Cardiac septum (tissue), 1 donor: ENCODE measurements at places on chromosomes 2 and 18. TPM values are rescaled to one million over a fixed set of nuclear protein-coding genes. Genes with fewer than 3 reads are reported as not detected.
A peak's percentile ranks its signal among the peaks of the same experiment; 100 is the strongest.

GRCh38 chr18:10160251-10160650 lies 246.4 kb downstream of the VAPA start:
- no peak for DNase-seq

GRCh38 chr2:162934191-162934590 lies 95.6 kb upstream of the KCNH7 start:
- no peak for DNase-seq

GRCh38 chr2:228624733-228625132 lies 443.2 kb upstream of the SPHKAP start:
- no peak for DNase-seq

- DNase-seq: no peak
Measured at GRCh38 chr2:64708829-64709228, 55.1 kb upstream of the SERTAD2 start.

DNA sequence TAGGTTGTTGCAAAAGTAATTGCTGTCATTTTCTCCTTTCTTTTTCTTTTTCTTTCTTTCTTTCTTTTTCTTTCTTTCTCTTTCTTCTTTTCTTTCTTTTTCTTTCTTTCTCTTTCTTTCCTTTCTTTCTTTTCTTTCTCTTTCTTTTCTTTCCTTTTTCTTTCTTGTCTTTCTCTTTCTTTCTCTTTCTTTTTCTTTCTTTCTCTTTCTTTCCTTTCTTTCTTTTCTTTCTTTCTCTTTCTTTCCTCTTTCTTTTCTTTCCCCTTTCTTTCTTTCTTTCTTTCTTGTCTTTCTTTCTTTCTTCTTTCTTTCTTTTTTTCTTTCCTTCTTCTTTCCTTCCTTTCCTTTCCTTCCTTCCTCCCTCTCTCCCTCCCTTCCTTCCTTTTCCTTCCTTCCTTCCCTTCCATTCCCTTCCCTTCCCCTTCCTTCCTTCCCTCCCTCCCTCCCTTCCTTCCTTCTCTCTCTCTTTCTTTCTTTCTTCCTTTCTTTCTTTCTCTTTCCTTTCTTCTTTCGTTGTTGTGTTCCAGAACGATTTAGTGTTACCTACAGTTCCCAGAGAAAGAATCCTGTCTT lies 178.9 kb downstream of the RPIA start:
- DNase-seq: no peak

GRCh38 chr2:160963957-160964356 lies 196.3 kb upstream of the TANK start:
- DNase-seq: no peak

- no peak for DNase-seq
Measured at GRCh38 chr2:85780316-85781012, 26.7 kb downstream of the ATOH8 start.

- DNase-seq: no peak
Measured at GRCh38 chr18:38221476-38222100, 656.0 kb upstream of the CELF4 start.

GRCh38 chr18:28584731-28585130 lies 407.8 kb upstream of the CDH2 start:
- DNase-seq: no peak

DNA sequence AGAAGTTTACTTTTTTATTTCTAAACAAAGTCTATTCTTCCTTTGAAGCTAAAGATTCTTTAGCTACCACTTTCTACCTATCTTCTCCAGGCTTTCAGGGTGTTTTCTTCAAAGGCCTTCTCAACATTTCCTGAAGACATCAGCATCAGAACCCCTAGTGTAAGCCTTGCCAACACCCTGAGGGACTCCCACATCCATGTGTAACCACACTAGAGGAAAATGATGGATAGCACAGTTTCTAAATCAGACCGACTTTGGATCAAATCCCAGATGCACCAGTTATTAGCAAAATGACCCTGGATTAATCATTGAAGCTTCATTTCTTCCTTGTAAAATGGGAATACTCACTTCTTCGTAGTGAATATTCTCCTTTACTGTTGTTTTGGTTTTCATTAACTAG lies 4.7 kb upstream of the TTN start:
- DNase-seq: no peak

DNA sequence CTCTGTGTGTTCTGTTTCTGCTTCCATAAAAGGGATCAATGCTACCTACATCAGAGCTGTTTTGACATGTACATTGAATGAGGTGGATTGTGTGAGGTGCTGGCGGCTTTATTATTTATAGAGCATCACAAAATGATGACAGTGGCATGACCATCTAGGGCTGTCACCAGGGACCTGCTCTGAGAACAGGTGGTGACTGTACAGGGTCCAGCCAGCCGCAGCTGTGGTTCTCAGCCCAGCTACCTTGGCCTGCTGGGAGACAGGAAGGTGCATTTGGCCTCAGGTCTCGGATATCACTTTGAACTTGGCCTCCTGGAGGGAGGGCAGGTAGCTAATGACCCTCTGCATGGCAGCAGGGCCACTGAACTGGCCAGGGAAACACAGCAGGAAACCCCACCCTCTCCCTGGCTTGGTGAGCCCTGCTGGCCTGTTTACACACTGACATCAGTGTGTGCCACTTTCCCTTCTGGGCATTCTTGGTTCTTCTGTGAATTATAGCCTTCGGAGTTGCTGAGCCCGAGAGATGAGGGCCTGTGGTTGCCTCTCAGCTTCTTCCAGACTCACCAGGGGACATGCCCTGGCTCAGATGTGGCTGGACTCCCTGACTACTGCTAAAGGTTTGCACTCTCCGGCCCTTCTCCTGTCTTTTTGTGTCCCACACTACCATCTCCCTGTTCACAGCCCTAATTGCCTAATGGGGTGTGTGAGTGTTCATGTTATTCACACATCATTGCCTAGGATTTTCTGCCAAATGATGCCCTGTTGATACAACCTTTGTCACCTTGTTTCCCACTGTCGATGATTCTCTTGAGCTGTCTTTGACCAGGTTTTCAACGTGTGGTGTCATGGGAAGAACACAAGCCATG lies 109.2 kb upstream of the RAB12 start:
- DNase-seq: no peak

DNA sequence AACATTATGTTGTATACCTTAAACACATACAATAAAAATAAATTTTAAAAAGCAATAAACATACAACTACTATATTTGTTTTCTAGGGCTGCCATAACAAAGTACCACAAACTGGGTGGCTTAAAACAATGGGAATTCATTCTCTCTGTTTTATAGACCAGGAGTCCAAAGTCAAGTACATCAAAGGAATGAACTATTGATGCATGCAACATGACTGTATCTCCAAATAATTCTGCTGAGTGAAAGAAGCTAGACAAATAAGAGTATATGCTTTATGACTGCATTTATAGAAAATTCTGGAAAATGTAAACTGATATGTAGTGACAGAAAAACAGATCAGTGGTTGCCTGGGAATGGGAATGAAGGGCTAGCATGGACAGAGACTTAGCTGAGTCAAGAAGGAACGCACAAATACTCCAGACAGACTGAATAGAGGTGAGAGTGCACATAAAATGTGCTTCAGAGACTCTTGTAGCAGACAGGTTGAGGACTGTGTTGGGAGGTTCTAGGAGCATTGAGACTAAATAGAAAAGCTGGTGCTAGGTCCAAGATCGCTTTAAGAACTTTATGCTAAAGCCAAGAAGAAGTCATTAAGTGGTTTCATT lies 11.0 kb upstream of the PLA2R1 start:
- no peak for DNase-seq

DNA sequence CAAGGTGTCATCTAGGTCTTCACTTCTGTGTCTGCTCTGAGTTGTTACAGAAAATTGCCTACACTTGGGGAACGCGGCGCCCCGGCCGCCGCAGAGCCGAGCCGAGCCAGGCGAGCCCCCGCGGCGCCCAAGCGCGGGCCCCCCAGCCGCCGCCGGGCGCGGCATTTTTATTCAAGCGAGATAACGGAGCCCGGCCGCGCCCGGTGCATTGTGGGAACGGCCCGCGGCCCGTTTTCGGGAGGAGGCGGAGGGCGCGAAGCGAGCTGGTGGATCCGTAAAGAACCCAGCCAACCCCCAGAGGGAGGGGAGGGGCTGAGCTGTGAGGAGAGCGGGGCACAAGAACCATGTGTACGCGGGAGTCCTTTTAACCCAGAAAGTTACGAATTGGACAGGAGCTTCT lies 191.8 kb downstream of the FTCDNL1 start:
- no peak for DNase-seq

- DNase-seq: no peak
Measured at GRCh38 chr2:106868275-106868674, 17.7 kb downstream of the ST6GAL2 start.

- DNase-seq: peak; percentile 66
Measured at GRCh38 chr2:1584051-1584531, 160.2 kb downstream of the PXDN start.

- DNase-seq: no peak
Measured at GRCh38 chr2:20916604-20917286, 93.8 kb upstream of the LDAH start.

DNA sequence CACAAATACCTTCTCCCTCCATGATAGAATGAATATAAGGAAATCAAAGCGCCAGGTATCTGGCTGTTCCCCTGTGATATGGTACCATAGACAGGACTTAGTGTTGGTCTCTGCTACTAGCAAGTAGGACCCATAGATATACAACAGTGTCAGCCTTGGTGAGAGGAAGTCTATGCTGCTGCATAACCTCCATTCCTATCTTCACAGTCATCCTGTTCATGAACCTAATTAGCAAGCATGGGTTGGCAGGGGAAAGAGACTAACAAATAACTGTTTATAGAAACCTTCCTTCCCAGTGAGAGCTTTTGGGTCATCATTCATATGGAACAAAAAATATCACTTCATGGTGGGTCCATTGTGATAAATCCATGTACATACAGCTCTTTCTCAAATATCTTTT lies 188.9 kb upstream of the FAM98A start:
- DNase-seq: no peak

DNA sequence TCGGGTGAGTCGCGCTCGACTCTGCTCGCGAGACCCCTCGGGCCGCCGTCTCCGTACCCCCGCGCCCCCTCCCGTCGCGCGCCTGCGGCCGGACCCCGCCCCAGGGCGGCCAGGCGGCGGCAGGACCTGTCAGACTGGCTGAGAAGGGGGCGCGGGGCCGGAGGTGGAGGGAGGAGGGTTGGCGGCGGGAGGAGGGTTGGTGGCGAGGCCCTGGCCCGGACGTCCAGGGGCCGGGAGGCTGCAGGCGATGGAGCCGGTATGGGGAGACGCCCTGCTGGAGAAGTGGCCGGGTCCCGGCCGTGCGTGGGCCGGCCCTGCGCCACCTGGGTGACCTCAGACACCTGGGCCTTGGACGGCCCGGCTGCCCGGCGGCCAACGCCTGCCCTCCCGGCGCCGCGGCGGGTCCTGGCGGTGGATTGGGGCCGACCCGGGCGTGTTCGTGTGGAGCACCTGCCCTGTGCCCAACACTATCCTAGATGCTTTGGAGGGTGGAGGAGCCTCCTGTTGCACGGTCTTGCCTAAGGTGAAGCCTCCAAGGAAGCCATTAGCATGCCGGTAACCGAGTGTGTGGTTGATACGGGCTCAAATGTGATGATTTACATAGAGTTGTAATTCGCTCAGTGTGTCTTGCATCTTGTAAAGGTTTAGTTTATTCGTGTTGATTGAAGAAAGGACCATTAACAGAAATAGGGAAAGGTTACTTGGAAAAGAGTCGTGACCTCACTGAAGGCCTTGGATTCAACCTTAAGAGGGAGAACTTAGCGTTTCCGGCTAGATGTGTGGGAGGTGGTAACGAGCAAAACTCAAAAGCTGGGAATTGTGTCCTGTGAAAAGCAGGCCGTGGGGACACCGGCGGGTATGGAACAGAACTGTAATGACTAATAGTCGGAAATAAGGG lies 550 bp downstream of the MYL12B start:
- peak; percentile 78 for DNase-seq

DNA sequence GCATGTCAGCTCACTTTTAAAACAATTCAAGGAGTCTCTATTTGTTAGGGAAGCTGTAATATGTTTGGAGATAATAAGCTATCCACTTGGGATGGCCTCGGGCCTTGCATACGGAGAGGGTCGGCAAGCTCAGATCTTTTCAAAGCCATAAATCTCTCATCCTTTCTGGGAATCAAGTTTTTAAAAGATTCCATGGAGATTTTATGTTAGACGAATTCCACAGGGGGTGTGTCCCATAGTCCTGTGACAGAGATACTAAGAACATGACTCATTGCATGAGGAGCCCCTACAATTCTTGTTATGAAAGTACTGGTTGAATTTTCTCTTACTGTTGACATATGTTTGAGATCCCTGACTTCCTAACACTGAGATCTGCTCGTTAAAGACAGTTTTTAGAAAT lies 108.7 kb downstream of the FEZ2 start:
- DNase-seq: no peak

DNA sequence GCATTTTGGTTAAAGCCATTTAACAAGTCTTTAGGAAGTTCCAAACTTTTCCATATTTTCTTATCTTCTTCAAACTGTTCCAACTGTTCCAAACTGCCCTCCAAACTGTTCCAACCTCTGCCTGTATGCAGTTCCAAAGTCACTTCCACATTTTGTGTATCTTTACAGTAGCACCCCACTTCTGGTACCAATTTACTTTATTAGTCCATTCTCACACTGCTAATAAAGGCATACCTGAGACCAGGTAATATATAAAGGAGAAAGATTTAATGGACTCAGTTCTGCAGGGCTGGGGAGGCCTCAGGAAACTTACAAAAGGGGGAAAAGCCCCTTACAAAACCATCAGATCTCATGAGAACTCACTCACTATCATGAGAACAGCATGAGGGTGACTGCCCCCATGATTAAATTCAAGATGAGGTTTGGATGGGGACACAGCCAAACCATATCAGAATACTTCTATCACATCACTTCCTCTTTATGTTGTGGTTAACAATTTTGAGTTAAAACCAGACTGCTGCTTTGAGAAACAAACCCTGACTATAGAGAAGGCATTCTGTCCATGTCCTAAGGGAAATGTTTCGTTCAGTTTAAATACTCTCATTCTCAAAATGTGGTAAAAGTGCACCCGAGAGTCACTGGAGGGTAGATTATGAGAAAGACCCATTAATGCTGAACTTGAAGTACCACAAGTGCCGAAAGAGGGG lies 11.0 kb downstream of the IL18R1 start:
- DNase-seq: no peak

GAD1 gene
- total RNA-seq: 0.46 TPM

OR6B2 gene
- not detected for total RNA-seq

ERCC3 gene
- total RNA-seq: 23.4 TPM

OSGEPL1 gene
- total RNA-seq: 5.4 TPM

UPP2 gene
- total RNA-seq: not detected

ERFE gene
- 0.62 TPM for total RNA-seq

UGT1A8 gene
- not detected for total RNA-seq

THSD7B gene
- total RNA-seq: 0.62 TPM

PROM2 gene
- total RNA-seq: 0.83 TPM

NT5C1B gene
- not detected for total RNA-seq

CD8B2 gene
- total RNA-seq: not detected

CFAP65 gene
- total RNA-seq: not detected
